ENCODE measurements at places on chromosomes 5 and 9. TPM values are rescaled to one million over a fixed set of nuclear protein-coding genes. Genes with fewer than 3 reads are reported as not detected.

- no peak overlapping the region for H3K4me3 ChIP-seq
- no peak overlapping the region for H3K27ac ChIP-seq
- H3K27me3 ChIP-seq, result no peaks in the 10 kb centered on the region
- DNase-seq, result no peak
- no peaks in the 10 kb centered on the region for H3K4me1 ChIP-seq
Observed at GRCh38 chr5:168686837-168687236, 107.7 kb upstream of the PANK3 start.

GRCh38 chr9:77021291-77021894, 1.9 kb downstream of the FOXB2 start:
- no peak overlapping the region for H3K27ac ChIP-seq
- no peaks in the 10 kb centered on the region for H3K36me3 ChIP-seq
- no peaks in the 10 kb centered on the region for H3K4me1 ChIP-seq
- H3K4me3 ChIP-seq, result no peak overlapping the region
- no peak for DNase-seq

DNA sequence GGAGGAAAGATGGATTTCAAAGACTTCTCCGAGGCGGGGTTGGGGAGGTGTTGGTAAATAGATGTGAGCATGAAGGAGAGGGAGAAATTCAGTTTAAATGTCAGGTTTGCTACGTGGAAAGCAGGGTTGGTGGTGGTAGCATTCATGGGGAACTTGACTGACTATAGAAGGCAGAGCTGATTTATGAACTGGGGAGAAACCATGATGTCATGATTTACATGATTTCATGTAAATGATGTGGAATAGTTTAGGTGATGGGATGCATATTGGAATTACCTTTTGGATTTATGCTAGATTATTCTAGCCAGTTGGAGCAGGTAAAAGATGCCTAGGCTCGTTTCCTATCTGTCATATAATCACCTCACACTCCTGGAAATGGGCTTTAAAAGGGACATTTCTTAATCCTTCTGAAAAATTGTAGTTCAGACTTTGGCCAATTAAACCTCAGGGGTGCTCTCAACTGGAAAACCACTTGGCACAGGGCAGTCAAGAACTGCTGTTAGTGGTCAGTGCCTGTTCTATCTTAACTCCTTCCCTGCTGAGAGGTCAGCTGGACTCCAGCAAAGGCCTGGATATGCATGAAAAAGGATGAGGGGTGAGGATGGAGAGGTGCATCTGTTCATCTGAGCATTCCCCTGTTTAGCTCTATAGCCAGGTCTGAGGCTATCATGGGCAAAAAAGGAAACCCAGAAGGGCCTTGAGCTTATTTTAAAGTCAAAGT, 50.1 kb upstream of the BASP1 start:
- H3K27ac ChIP-seq, result no peak overlapping the region
- peaks cover 11% of the 10 kb centered on the region for H3K4me1 ChIP-seq
- no peaks in the 10 kb centered on the region for H3K27me3 ChIP-seq
- H3K36me3 ChIP-seq, result no peaks in the 10 kb centered on the region
- no peak overlapping the region for H3K4me3 ChIP-seq
- DNase-seq, result no peak

DNA sequence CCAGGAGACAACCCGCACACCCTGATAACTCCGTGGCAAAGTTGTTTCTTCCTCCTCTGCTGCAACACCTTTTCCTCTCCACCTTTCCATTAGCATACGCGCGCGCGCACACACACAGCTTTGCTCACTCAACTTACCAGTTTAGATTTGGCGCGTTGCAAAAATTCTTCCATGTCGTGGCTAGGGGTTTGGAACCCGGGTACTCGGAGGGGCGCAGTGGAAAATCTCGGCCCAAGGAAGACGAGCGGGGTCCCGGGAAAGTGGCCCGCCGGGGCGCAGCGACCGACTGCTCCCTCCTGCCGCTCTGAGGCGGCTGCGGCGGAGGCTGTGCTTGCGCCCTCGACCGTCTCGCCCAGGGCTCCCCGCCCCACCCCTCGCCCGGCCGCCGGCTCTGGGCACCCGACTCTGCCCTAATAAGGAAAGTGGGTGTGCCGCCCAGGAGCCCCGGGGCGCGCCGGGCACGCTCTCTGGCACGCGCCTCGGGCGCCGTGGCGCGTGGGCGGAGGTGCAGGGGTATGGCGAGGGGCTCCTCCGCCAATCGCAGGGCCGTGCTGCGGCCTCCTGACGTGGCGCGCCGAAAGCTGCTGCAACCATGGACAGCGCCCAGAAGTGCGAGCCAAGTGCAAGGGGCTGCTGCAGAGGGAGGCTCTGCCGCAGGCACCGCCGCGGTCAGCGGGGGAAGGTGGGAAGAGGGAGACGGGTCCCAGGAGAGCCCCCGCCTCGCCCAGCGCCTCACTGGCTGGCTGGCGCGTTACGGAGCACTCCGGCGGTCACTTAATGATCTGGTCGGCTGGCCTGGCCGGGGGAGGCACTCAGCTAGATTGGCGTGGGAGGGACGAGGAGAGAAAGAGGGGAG, at the start of gene PRUNE2:
Gene PRUNE2, minus strand, starts transcription at position 324 of the 856 bp plus-strand sequence. Its CDS starts 151 bp downstream, at position 173.
- H3K4me3 ChIP-seq, result peak within 1 kb of the TSS; percentile 60
- H3K4me1 ChIP-seq, result no peaks in the 10 kb centered on the region
- no peaks in the 10 kb centered on the region for H3K36me3 ChIP-seq
- DNase-seq, result peak; percentile 73

GRCh38 chr5:59678943-59679342, 214.6 kb downstream of the PDE4D start:
- no peak overlapping the region for H3K27ac ChIP-seq
- no peak overlapping the region for H3K4me3 ChIP-seq
- H3K4me1 ChIP-seq, result no peaks in the 10 kb centered on the region
- DNase-seq, result no peak
- no peaks in the 10 kb centered on the region for H3K36me3 ChIP-seq
- no peaks in the 10 kb centered on the region for H3K27me3 ChIP-seq

DNA sequence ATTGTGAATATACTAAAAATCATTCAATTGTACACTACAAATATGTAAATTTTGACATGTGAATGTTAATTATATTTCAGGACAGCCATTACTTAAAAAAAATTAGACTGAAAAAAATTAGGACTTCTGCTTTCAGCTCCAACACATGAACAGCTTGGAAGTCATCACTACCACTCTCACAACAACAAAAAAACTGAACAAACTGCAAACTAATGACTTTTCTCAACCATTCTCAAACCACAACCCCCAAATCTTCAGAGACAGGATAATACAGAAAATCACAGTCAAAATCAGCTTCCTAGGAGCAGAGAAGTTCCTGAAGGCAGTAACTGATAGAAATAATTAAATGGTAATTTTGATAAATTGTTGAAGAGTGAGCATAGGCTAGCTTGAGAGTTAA, 686.4 kb downstream of the TLE1 start:
- H3K36me3 ChIP-seq, result no peaks in the 10 kb centered on the region
- no peaks in the 10 kb centered on the region for H3K27me3 ChIP-seq
- H3K27ac ChIP-seq, result no peak overlapping the region
- no peak overlapping the region for H3K4me3 ChIP-seq
- H3K4me1 ChIP-seq, result no peaks in the 10 kb centered on the region

DNA sequence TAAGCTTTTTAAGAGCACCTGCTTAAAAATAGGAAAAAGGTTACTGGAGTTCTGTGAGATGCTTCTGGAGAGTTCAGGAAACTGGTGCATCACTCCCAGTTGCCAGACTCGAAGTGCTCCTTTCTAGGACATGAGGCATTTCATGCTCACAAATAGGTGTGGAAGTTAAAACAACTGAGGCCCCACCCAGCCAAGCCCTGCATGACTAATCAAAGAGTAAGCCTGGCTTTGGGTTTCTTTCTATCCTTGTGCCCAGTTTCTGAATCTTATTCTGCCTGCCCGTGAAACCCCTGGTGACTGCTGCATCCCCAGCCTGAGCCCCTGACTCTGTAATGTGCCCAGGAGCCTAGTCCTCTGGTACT, 7.7 kb downstream of the SPINK9 start:
- H3K4me1 ChIP-seq, result no peaks in the 10 kb centered on the region
- H3K36me3 ChIP-seq, result no peaks in the 10 kb centered on the region
- no peak overlapping the region for H3K4me3 ChIP-seq
- H3K27me3 ChIP-seq, result no peaks in the 10 kb centered on the region
- H3K27ac ChIP-seq, result no peak overlapping the region

DNA sequence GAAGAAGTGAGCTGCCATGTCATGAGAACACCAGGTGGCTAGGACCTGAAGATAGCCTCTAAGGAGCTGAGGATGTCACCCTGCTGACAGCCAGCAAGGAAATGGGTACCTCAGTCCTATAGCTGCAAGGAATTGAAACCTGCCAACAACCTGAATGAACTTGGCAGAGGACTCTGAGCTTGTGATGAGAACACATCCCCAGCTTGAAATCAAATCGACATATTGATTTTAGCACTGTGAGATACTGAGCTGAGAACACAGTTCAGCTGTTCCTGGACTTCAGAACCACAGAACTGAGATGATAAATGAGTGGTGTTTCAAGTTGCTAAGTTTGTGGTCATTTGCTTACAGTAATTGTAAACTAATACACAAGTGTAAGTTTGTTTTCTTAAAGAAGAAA, 5.5 kb upstream of the RASEF start:
- no peaks in the 10 kb centered on the region for H3K36me3 ChIP-seq
- H3K27ac ChIP-seq, result no peak overlapping the region
- peak; percentile 32 for DNase-seq
- H3K27me3 ChIP-seq, result no peaks in the 10 kb centered on the region

DNA sequence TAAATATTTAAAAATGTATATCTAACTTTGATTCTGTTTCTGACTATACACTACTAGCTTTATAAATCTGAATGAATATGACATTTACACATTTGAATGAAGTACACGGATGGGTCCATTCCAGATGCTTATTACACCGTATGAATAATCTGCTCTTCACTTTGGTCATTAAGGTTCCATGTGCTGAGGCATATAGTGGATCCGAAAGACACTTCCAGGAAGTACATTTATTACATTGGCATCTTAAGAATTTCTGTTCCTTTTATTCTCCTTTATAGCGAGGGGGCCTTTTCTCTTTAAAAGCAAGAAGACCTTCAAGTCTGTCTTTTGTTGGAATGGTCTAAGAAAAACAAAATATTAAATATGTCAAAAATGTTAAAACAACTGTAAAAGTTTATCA, 147.6 kb downstream of the AUH start:
- no peaks in the 10 kb centered on the region for H3K36me3 ChIP-seq
- no peak overlapping the region for H3K4me3 ChIP-seq
- DNase-seq, result no peak

GRCh38 chr5:139982157-139982974, 60.7 kb downstream of the NRG2 start:
- no peak overlapping the region for H3K4me3 ChIP-seq
- peaks cover 7% of the 10 kb centered on the region for H3K27me3 ChIP-seq
- no peak overlapping the region for H3K27ac ChIP-seq
- peaks cover 13% of the 10 kb centered on the region for H3K4me1 ChIP-seq

- peaks cover 35% of the 10 kb centered on the region for H3K27me3 ChIP-seq
- peak; percentile 71 for DNase-seq
- H3K36me3 ChIP-seq, result no peaks in the 10 kb centered on the region
- no peak overlapping the region for H3K27ac ChIP-seq
- H3K4me1 ChIP-seq, result no peaks in the 10 kb centered on the region
Observed at GRCh38 chr5:132012371-132013005, 1.0 kb upstream of the ACSL6 start.

GRCh38 chr5:139482050-139482889, at the start of gene STING1:
Gene STING1, minus strand, starts transcription at chr5:139482758. Its CDS starts 1,054 bp downstream, at chr5:139481704.
- peak; percentile 95 for DNase-seq
- H3K4me1 ChIP-seq, result peaks cover 8% of the 10 kb centered on the region
- no peaks in the 10 kb centered on the region for H3K27me3 ChIP-seq
- peak within 1 kb of the TSS; percentile 99 for H3K27ac ChIP-seq
- H3K36me3 ChIP-seq, result peaks cover 3% of the 10 kb centered on the region

GRCh38 chr5:10481241-10481935, 39.7 kb downstream of the ROPN1L start:
- no peak for DNase-seq
- H3K27ac ChIP-seq, result no peak overlapping the region
- no peak overlapping the region for H3K4me3 ChIP-seq
- H3K27me3 ChIP-seq, result no peaks in the 10 kb centered on the region
- no peaks in the 10 kb centered on the region for H3K36me3 ChIP-seq

GRCh38 chr5:173806270-173807035, 81.7 kb upstream of the CPEB4 start:
- no peaks in the 10 kb centered on the region for H3K36me3 ChIP-seq
- no peak for DNase-seq
- no peaks in the 10 kb centered on the region for H3K4me1 ChIP-seq
- H3K4me3 ChIP-seq, result no peak overlapping the region

GRCh38 chr5:82635561-82636288, 357.6 kb upstream of the RPS23 start:
- no peaks in the 10 kb centered on the region for H3K27me3 ChIP-seq
- peaks cover 2% of the 10 kb centered on the region for H3K4me1 ChIP-seq
- no peak overlapping the region for H3K27ac ChIP-seq
- peak; percentile 99 for DNase-seq
- H3K36me3 ChIP-seq, result no peaks in the 10 kb centered on the region

- H3K4me1 ChIP-seq, result peaks cover 32% of the 10 kb centered on the region
- no peaks in the 10 kb centered on the region for H3K27me3 ChIP-seq
- DNase-seq, result peak; percentile 98
- no peaks in the 10 kb centered on the region for H3K36me3 ChIP-seq
- H3K27ac ChIP-seq, result peak overlapping the region; percentile 92
Observed at GRCh38 chr5:168317521-168318147, 26.2 kb downstream of the WWC1 start.

- peak; percentile 40 for DNase-seq
- peaks cover 4% of the 10 kb centered on the region for H3K4me1 ChIP-seq
- no peak overlapping the region for H3K27ac ChIP-seq
- peaks cover 2% of the 10 kb centered on the region for H3K27me3 ChIP-seq
- H3K36me3 ChIP-seq, result no peaks in the 10 kb centered on the region
- peak overlapping the region; percentile 62 for H3K4me3 ChIP-seq
Observed at GRCh38 chr9:89603767-89604665, 796 bp upstream of the GADD45G start.

DNA sequence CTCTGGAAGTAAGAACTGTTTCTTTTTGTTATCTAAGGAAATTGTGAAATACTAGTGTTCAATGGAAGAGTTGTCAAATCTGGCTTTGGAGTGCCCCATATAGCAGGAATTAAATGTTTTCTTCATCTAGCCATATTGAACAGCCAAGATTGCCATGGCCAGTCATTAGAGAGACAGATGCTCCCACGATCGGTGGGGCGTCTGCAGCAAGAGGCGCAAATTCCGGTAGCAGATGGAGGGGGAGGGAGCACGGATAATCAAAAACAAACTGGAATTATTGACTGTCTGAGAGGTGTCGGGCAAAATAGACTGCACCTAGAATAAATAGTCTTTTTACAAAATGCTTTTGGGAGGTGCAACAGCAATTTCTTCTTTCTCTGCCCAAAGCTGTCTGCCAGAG, 139.1 kb upstream of the FSTL4 start:
- no peak overlapping the region for H3K4me3 ChIP-seq
- H3K27ac ChIP-seq, result no peak overlapping the region
- H3K36me3 ChIP-seq, result no peaks in the 10 kb centered on the region
- DNase-seq, result no peak

The PTGS1 gene
- total RNA-seq, result 13.4 TPM

The IL4 gene
- total RNA-seq, result not detected

The PTPDC1 gene
- total RNA-seq, result 7.6 TPM

The HAVCR1 gene
- not detected for total RNA-seq

The CER1 gene
- total RNA-seq, result not detected

The ELP1 gene
- 41.9 TPM for total RNA-seq

The GTF3C4 gene
- total RNA-seq, result 10.8 TPM

The SH2D3C gene
- not detected for total RNA-seq

Measured in fibroblast of lung (primary cell).